ENCODE measurements at places on chromosomes 3 and 15.
A peak's percentile ranks its signal among the peaks of the same experiment; 100 is the strongest.

DNA sequence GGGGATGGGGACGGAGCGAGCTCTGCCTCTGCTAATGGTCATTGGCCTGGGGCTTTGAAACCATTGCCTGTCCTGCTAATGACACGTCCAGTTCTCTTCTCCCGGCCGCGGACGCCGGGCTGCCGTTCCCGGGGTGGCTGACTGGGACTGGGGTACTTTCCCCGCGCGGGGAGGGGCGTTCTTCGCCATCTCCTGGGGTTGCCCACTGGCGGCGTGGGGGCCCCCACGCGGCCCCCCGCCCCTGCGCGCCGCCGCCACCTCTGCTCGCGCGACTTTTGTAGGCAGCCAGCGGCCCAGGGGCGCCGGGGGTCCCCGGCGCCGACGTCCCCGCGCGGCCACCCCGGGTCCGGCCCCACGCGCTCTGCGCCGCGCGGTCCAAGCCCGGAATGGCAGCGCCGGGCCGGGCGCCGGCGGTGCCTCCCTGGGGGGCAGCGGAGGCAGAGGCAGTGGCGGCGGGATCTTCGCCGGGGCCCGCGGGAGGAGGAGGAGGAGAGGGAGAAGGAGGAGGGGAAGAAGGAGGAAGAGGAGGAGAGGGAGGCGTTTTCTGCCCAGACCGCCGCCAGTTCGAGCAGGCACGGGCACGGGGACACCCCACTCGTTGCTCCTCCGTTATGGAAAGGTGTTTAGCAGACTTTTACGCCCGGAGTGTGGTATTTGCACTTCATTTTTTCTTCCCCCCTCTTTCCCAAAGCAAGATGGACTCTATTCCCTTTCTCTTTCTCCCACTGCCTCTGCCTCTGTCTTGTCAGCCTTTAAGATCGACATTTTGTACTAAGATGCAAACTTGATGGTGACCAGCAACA lies 2.3 kb downstream of the BBX start:
- DNase-seq, result peak; percentile 20

DNA sequence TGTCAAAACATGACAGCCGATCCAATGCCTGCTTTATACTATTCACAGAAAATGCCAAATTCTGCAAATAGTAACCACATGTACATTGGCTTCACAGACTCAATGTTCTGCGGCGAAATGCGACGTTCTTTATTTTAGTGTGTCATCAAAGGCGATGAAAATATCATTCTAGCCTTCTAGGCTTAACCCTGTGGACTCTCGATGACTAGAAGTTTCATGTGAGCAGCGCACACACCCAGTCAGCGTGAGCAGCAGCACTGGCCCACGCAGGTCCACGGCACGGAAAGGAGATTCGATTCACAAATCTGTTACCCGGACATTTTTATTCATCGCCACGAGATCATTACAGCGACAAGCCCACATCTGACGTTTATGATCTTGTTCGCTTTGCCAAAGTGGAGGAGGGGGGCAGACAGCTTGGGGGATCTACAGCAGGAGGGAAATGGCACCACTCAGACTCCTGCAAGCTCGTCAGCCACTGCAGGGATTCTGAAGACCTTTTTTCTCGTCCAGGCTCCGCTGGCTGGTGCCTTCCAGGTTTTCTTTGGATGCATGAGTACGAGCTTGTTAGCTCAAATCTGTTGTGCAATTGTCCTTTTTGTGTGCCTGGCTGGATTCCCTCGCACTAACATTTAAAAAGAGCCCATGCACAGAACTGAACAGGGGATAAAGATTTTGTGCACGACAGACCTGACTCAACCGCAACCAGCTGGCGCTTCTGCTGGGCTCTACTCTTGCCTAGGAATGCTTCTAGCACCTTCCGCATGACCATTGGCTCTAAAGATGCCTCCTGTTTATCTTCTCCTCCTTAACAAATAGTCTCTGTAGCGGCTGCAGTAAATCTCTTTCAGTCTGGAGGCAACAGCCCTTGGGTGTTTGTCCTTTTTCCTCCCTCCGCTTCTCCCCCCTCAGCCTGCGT lies 938.4 kb downstream of the MCTP2 start:
- no peak for DNase-seq

DNA sequence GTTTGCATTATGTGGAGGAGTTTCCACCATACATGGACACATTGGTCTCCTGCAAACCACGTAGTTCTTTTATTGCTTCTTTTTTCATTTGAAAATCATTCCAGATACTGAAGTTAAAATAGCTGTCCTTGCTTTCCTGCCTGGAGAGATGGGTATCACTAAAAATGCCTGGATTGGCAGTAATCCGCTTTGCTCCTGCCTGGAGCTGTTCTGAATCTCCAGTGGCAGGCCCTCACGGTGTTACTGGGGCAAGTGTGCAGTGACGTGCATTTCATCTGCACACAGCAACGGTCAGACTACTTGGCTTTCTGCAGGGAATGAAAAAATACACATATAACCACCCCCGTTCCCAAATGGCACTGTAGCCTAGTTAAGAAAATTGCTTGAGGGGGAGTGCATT lies 272.9 kb downstream of the IL5RA start:
- no peak for DNase-seq

GRCh38 chr15:85795337-85796305 lies 896 bp upstream of the KLHL25 start:
- no peak for DNase-seq

- DNase-seq, result no peak
Observed at GRCh38 chr15:40102897-40103858, 5.5 kb downstream of the BMF start.

DNA sequence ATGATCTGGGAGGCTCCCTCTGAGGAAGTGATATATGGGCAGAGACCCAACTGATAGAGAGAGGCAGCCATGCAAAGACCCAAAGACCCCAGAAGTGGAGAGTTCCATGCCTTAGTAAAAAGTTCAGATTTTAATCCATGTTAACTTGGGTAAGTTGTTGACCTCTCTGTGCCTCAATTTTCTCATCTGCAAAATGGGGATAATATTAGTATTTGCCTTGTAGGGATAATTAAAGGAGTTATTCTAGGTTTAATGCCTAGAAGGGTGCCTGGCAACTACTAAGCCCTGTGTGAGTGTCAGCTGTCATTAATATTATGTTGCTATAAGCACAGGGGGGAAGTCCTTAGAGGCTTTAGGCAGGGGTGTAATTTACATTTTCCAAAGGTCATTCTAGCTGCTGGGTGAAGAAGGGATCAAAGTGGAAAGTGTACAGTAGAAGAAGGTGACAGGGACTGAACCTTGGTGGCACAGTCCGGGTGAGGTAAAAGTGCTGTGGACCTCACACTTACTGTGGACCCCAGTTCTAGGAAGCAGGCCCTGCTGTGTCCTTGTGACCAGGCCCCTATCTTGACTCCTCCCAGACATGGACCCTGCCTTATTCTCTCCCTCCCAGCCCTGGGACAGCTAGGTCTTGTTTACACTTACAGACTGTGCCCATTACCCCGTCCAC lies 3.0 kb upstream of the RAD18 start:
- DNase-seq, result no peak

DNA sequence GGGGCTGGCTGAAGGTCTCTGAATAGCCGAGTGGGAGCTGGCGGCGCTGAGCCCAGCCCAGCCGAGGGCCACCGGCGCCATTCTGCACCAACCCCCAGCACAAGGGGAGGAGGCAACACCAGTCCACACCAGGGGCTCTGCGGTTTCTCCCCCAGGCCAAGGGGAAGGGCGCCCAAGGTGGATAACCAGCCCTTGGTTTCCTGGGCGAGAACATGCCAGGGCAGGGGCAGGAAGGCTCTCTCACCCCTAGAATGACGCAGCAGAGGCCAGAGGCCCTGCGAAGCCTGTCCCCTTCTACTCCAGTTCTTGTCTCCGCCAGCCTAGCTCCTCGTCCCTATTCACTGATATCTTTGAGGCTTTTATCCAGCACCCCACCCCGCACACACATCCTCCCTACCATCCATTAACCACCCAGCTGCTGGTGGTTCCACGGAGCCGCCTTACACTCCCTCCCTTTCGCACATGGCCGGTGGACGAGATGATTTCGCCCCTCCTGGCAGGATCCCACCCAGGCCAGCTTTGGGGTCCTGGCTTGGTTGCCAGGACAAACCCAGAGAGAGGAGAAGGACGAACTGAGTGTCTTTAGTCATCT lies 1.3 kb downstream of the RBPMS2 start:
- DNase-seq, result no peak

- no peak for DNase-seq
Observed at GRCh38 chr3:188523291-188523690, 369.3 kb downstream of the LPP start.

DNA sequence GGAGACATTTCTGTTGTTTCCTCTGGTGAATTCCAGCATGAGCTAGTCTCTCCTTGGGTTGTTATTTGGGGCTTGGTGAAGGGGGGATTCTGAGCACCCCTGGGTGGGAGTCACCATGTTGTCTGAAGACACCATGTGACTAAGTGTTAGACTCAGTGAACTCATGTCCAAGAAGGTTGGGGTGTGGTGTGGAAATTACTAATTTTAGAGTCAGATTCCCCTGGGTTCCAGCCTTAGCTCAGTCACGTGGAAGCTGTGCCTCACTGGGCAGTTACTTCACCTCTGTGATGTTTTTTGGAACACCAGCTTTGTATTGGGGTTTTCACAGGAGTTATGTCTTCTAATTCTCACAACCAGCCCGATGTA lies 171.5 kb downstream of the RPLP1 start:
- no peak for DNase-seq

- no peak for DNase-seq
Observed at GRCh38 chr3:66404903-66405700, 95.7 kb downstream of the LRIG1 start.

DNA sequence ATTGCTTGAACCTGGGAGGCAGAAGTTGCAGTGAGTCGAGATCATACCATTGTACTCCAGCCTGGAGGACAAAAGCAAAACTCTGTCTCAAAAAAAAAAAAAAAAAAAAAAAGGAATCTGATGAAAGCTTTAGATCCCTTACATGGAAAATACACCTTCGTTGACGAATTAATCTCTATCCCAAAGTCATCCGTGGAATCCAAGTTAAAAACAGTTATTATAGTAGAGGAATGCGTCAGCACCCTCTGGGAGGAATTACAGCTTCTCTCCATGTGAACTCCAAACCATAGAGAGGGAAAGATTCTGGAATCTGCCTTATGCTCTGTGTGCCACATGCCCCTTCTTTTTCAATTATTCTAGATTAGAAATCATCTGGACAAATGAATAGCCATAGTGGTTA lies 192.3 kb upstream of the C2CD4B start:
- DNase-seq, result no peak

GRCh38 chr3:171932153-171932611 lies 89.0 kb downstream of the TMEM212 start:
- no peak for DNase-seq

Measured in activated CD4-positive, alpha-beta T cell treated with anti-CD3 and anti-CD28 coated beads for 1 hour (primary cell).